ENCODE measurements at places on chromosomes 7 and 10.

DNA sequence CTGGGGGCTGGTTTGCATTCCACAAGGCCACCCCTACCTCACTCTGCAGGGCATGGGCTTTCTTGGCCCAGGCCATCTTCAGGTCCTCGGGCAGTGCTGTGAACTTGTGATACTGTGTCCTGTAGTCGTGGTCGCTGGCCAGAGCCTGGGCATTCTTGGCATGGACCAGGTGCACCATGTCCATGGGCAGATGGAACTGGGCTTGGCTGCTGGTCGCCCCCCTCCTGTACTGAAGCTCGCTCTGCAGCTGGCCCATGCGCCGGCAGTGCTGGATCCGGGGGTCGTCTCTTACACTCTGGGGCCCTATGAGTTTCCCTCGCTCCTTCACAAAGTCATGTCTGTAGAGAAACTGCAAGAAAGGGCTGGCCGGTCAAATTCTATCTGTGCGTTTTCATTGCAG is 51.7 kb downstream of the HABP2 start:
- no peak for DNase-seq

- no peak for DNase-seq
These were observed 25.9 kb upstream of the GOT1 start for GRCh38 chr10:99456207-99456930.

- DNase-seq, result no peak
These were observed 33.8 kb upstream of the SEMA3D start for GRCh38 chr7:85220651-85221050.

GRCh38 chr10:97356318-97356914 is 21.9 kb upstream of the FRAT2 start:
- DNase-seq, result no peak

- DNase-seq, result peak; percentile 26
These were observed at the start of gene SLC35G1 for GRCh38 chr10:93893646-93894515. Gene SLC35G1 (plus strand): TSS chr10:93893978. CDS start chr10:93894034, 56 bp downstream.

DNA sequence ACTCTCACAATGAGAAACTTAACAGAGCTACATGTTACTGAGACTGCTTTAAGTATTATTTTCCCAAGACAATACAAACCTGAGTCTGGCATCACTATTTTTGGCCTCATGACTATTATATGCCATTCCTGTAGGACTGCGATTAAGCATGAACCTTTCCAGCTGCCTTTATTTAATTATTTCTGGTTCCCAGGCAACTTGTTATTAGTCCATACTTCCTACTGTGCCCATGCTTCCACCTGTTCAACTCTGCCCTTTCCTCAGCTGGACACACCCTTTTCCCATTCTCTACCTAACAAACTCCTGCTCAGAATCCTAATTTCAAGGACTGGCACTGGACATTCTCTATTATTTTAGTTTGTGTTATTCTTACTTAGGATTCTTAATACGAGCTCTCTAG is 8.1 kb upstream of the CROT start:
- no peak for DNase-seq

DNA sequence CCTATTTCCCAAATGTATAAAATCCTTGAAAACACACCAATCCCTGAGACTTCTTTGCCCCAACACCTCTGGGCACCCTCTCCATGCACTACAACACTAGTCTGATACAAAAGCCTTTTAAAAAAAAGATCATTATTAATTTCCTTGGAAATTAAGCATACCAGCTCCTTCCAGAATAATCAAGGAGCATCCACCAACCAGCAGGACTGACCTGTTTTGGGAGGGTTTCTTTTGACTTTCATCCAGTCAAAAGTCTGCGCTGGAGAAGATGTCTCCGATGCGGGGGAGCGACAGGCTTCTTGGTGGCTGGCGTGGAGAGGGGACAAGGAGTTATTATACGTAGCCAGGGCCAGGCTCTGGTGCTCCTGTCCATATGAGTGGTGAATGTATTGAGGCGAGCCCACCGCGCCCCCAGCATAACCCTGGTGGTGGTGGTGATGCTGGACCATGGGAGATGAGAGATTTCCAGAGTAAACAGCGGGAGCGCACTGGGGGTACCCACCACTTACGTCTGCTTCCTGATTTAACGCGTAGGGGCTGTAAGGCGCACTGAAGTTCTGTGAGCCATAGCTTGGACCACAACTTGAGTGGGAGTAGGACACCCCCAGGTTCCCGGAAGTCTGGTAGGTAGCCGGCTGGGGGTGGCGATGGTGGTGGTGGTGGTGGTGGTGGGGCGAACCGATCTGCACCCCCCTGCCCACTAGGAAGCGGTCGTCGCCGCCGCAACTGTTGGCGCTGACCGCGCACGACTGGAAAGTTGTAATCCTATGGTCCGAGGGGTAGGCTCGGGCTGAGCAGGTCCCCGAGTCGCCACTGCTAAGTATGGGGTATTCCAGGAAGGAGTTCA is 527 bp downstream of the HOXA1 start:
- DNase-seq, result no peak

DNA sequence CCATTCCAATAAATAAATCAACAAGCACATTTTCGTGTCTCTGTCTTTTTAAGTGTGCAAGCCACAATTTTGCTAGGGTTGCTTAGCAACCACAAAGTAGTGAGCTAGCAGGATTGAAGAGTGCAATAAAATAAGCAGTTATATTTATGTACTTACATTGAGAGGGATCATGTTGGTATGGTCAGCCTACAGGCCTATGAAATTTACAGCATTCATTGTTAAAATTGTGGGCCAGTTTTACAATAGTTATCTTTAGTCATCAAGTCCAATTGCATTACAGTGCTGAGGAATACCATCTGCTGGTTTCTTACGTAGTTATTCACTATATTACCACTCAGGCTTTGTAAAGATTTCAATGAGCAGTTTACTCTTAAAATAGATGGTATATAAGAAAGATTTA is 192.5 kb upstream of the POT1 start:
- no peak for DNase-seq

GRCh38 chr7:70387217-70387616 is 744.7 kb upstream of the GALNT17 start:
- no peak for DNase-seq

- DNase-seq, result no peak
These were observed 1.1 kb upstream of the ARHGAP22 start for GRCh38 chr10:48605786-48606529.

DNA sequence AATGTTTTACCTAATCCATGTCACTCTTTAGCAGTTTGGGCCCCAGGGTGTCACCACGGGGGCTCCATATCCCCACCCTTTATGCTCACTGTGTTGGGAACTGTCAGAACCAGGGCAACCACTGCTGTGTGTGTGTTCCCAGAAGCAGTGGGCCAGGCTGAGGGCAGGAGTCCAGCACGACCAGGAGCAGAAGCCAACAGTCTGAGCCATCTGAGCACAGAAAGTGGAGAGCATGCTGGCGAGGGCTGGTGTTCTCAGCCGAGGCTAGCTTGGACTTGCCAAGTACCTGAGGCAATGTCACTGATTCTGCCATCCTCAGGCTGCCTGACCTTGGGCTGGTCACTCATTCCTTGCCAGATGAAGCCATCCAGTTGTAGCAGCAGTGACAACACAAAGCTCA is 285.0 kb downstream of the BMPER start:
- DNase-seq, result no peak

DNA sequence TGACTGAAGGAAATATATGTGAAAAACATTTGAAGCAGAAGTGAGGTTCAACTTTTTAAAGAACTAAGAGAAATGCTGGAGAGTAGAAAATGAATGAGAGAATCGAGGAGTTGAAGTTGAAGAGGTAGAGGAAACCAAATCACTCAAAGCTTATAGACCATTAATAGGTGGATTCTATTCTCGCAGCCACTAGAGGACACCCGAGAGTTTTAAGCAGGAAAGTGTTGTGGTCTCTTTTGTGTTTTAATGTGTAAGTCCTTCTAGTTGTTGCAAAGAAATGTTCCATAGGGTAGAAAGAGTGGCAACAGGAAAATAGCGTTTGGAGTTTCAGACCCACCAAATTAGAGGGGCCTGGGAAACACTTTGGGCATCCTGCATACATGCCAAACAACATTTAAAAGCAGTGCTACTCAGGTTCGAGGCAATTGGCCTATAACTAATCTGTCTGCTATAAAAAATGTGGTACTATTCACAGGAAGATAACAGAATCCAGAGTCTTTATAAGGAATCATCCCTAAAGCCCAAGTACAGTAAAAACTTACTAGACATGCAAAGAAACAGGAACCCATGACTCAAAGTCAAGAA is 75.3 kb upstream of the TAS2R16 start:
- no peak for DNase-seq

- DNase-seq, result no peak
These were observed 182.0 kb downstream of the RPS24 start for GRCh38 chr10:78215645-78216044.

Measured in brain pericyte (primary cell).